Stimulated activated CD8-positive, alpha-beta memory T cell treated with anti-CD3 and anti-CD28 coated beads, Interleukin-12 subunit alpha, Interleukin-12 subunit beta, amount 100 ng/mL, for 1 hour (primary cell): ENCODE measurements at places on chromosomes 7 and 10.

- no peak for DNase-seq
Measured at GRCh38 chr10:117214401-117214800, 17.1 kb downstream of the KCNK18 start.

DNA sequence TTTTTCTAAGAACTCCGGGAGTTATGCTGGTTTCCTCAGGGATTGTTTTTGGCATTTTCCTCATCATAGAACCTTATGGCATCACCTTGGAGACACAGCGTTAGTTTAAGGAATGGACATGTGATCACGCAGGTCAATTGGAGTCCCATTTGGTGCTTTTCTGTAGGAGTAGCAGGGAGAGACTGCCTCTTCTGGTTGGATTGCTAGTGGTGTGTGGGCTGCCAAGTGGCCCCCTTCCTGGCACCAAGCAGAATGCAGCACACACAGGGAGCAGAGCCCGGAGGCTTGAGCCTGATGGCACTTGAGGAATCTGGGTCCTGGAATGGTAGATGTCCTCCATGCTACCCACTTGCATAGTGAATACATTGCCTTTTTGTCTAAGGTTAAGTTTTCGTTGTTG is 57.9 kb downstream of the SDK1 start:
- DNase-seq, result no peak

DNA sequence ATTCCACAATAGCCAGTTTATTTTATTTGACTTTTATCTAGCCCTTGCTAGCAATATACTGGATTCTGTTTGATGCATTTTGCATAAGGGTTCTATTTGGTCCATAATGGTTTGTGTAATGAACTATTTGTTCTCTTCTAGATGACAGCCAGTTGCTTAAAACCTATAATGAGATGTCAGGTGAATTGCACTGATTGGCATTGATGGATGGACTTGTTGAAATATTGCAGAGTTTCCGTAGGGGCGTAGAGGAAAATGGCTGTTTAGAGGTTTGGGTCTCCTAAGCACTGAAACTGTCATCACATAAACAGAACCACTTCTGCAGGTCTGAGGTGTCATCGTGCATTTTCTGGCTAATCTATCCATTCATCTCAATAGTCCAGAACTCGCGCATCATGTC is 124.9 kb upstream of the HDAC9 start:
- DNase-seq, result no peak

DNA sequence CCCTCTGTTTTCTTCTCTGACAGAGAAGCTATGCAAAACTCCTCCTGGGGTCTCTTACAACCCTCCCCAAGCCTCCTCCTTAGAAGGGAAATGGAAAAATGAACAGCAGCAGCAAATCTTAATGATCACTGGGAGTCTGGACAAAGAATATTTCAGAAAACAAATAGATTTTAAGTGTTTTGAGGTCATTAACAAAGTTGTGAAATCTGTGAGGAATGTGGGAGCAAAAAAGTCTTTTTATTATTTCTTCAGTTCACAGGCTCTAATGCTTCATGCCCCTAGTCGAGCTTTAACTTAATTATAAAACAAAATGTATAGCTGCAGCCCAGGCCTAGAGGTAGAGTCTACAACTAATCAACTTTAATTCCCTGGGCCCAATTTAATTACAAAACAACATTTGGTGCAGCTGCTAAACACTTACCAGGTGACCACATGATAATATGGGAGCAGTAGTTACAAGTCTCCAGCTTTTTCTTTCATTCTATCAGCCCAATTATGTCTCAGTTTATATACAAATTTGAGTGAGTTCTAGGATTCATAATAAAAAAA is 293.2 kb downstream of the THSD7A start:
- no peak for DNase-seq

DNA sequence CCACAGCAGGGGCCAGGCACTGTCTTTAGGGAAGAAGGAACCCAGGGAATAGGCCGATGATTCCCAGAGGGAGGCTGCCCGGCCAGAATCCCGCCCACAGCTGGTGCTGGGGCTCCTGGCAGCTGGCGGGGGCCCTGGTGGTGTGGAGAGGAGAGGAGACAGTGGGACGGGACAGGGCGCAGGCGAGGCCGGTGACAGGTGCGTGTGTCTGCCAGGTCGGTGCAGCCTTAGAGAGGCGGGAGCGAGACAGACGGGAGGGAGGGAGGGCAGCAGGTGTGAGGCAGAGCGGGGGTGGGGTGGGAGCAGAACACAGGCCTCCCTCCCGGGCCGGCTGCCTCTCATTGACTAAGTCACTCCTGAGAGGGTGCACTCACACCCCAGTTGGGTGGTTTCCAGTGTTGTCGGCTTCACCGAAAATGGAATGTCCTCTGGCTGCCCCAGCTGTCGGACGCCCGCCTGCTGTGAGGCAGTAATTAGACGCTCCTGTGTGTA is 55.2 kb downstream of the ELFN1 start:
- DNase-seq, result no peak

GRCh38 chr10:24127516-24127915 is 81.4 kb upstream of the KIAA1217 start:
- no peak for DNase-seq

- no peak for DNase-seq
Measured at GRCh38 chr7:78043159-78043558, 244.6 kb downstream of the PHTF2 start.

GRCh38 chr10:111177379-111177778 is 100.5 kb downstream of the ADRA2A start:
- DNase-seq, result no peak

DNA sequence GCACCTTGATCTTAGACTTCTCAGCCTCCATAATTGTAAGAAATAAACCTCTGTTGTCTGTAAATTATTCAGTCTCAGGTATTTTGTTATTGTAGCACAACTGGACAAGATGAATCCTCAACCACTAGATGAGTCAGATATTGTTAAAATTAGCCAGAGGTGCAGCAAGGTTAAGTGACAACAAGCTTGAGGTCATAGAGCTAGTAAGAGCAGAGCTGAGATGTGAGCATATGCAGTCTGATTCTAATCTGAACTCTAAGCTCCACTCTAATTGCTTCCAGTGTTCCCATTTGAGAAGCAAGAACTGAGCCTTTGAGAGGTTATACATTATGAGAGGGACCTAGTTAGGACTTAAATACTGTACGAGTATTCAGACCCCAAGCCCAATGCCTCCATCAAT is 93.1 kb downstream of the FZD1 start:
- no peak for DNase-seq

- no peak for DNase-seq
Measured at GRCh38 chr7:98291717-98292116, 10.2 kb downstream of the BRI3 start.

- DNase-seq, result no peak
Measured at GRCh38 chr7:127838816-127839415, 186.9 kb downstream of the SND1 start.

GRCh38 chr7:119256446-119257131 is 1016.4 kb upstream of the KCND2 start:
- DNase-seq, result no peak

- no peak for DNase-seq
Measured at GRCh38 chr7:47502240-47502877, 79.6 kb downstream of the TNS3 start.

- DNase-seq, result no peak
Measured at GRCh38 chr7:68321076-68321639, 1277.1 kb upstream of the AUTS2 start.

DNA sequence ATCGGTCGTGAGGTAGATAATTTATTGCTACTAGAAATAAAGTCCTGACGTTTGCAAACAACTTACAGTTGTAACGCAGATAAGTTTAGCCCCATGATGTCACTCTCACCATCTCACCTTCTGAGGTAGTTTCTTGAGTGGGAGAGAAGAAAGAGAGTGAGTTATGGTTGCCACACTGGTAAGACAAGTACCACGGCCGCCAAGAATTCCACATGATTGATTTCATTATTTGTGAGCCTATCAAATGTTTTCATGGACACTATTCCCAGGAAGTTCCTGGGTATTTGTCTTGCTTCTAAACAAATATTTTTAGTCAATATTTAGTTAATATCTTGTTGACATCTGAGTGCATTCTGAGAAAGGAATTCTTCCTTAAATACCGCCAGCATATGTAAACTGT is 339.4 kb upstream of the KIAA1217 start:
- no peak for DNase-seq

GRCh38 chr7:72182036-72182435 is 230.1 kb downstream of the CALN1 start:
- DNase-seq, result no peak

DNA sequence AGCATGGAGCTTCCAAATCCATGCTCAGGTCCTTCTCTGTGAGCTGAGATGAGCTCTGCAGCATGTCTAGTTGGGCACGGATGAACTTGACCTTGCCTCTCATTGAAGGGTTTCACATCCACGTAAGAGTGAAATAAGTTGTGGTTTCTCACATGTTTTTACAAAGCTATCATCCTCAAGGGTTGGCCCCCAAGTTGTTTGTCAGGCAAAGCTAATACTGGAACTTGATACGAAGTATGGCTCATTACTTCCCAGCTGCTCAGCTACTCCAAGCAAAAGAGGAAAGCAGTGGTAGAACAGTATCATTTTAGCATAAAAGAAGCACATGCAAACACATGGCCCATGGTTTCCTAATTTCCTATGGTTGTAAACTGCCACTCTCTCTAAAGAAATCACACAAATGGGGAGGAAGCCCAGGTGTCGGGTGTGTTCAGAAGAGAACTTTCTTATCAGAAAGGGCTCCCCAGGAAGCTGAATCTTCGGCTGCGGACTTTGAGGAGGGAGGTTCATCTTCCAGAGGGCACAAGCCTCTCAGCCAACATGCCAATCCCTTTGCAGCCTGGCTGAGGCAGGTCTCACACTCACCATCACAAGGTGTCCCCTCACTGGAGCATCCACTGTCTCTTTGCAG is 45.3 kb downstream of the PDLIM1 start:
- DNase-seq, result no peak

DNA sequence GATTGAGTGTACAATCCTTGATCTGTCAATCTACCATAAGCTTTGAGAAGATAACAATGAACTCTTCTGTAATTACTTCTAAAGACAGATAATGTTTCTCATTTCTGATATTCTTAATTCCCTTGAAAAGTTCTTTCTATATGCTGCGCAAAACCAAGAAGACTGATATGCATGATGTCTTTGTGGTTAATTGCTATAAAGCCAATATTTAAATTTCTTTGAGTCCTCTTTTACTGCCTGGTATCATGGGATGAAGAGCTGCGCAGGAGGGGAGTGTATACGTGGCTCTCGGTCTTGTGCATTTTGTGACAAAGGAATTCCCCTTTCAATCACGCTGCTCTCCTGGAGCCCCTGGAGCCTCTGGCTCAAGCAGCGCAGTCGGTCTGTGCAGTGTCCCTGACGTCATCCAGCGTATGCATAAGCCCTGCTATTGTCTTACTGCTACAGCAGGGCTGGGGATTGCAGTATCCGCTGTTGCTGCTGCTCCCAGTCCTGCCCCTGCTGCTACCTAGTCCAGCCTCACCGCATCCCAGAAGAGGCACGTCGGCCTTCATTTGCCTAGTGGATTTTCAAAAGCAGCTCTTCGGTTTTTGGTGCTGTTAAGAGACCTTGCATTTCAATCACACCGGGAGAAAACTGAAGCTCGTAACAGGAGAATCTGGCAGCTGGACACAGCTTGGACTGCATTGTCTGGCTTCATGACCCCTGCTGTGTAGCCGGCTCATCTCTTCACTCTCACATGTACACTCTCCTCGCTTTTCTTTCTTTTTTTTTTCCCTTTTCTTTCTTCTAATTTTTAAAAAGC is 66.7 kb downstream of the ST7 start:
- DNase-seq, result no peak

DNA sequence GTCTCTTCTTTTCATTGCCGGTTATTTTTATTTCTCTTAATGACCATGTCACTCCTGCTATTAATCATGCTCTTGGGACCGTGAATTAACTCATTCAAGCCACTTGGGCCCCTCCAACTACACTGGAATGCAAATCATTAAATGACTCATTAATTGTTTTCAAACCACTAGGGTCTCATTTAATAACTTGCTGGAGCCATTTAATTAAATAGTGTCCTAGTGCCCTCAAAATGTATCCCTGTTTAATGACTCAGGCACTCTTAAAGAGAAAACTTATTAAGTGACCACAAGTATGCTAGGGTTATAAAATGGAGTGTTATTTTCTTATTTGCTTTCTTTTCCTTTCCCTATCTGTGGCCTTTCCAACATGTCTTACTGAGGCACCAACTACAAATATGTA is 73.0 kb downstream of the PLXDC2 start:
- DNase-seq, result no peak

- DNase-seq, result peak; percentile 62
Measured at GRCh38 chr7:2670720-2671391, 17.1 kb upstream of the AMZ1 start.

- DNase-seq, result peak; percentile 6
Measured at GRCh38 chr10:17617031-17617911, at the start of gene HACD1. HACD1 (minus strand) TSS chr10:17617374; CDS start chr10:17617339, 35 bp downstream.

- no peak for DNase-seq
Measured at GRCh38 chr7:39095875-39096619, 118.3 kb downstream of the POU6F2 start.

- DNase-seq, result no peak
Measured at GRCh38 chr7:76016191-76016947, 22.0 kb upstream of the TMEM120A start.

DNA sequence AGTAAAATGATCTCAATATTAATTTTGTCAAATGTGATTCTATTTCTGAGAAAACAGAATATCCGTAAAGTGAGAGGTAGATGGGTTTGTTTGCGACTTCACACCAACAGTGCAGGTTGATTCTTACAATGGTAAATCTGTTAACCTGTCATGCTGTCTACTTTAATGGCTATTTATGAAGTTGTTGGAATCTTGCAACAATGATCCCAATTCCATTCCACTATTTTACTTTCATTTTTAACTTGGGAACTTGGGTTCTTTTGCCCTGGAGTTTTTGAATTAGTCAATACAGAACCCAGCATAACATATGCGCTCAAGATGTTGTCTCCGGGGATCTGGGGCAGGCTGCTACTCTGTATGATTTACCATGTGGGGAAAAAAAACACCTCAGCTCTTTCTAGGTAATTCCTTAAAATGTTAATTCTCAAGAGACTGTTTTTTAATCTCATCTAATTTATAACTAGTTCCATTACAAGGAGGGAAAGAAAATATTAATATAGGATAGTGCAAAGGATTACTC is 1.2 kb downstream of the LGI1 start:
- no peak for DNase-seq

- no peak for DNase-seq
Measured at GRCh38 chr10:103514244-103514643, 20.7 kb downstream of the NEURL1 start.

GRCh38 chr10:88901206-88901983 is 21.4 kb downstream of the STAMBPL1 start:
- DNase-seq, result no peak

GRCh38 chr7:77799078-77799964 is 748 bp downstream of the PHTF2 start:
- DNase-seq, result no peak
